Eye (tissue), 1 donor: ENCODE measurements at places on chromosomes 4 and X.

GRCh38 chrX:81174286-81174685 is 27.4 kb downstream of the HMGN5 start:
- peak; percentile 34 for DNase-seq

GRCh38 chr4:186932196-186932595 is 208.5 kb upstream of the FAT1 start:
- peak; percentile 25 for DNase-seq

- peak; percentile 61 for DNase-seq
Observed at GRCh38 chrX:39453889-39454621, 643.7 kb downstream of the BCOR start.

- no peak for DNase-seq
Observed at GRCh38 chr4:6064383-6064782, 46.2 kb upstream of the C4orf50 start.

GRCh38 chr4:143320113-143320512 is 16.6 kb upstream of the GAB1 start:
- no peak for DNase-seq

- no peak for DNase-seq
Observed at GRCh38 chr4:78047366-78047765, 9.8 kb upstream of the FRAS1 start.

DNA sequence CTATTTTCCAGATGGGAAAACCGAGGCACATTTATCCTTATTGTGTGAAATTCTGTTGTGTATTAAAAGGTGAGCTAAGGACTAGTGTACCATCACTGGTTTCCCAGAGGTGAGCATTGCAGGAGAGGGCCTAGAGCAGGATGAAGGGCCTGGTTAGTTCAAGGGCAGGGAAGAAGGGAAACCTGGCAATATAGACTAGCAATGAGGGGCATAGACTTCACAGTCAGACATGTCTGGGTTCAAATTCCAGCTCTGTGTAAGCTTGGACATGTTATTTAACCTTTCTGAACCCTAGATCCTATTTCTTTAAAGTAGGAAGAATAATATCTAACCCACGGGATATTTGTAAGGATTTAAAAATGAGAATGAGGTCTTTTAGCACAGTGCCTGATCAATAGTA is 50.8 kb downstream of the WDR19 start:
- DNase-seq, result no peak

DNA sequence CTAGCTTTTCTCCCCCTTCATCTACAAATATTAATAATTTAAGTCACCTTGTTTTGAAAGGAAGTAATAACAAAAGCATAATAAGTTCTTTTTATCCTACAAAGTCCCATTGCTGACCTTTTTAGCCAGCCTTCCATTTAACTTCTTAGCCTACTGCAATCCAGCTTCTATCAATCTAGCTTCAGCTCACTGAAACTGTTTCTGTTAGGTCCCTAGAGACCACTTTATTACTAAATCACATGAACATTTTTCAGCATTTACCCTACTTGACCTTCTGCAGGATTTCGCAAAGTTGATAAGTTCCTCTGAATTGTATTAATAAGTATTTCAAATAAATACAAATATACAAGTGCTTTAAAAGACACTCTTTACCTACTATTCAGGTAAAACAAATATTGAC is 186.5 kb downstream of the ANTXR2 start:
- no peak for DNase-seq
